ENCODE measurements at places on chromosomes 2 and 18. TPM values are rescaled to one million over a fixed set of nuclear protein-coding genes. Genes with fewer than 3 reads are reported as not detected.
A peak's percentile ranks its signal among the peaks of the same experiment; 100 is the strongest.

GRCh38 chr2:13806539-13806938 lies 826.0 kb upstream of the LRATD1 start:
- no peak for DNase-seq

- DNase-seq, result no peak
These were observed 352.9 kb upstream of the NETO1 start for GRCh38 chr18:73220663-73221062.

DNA sequence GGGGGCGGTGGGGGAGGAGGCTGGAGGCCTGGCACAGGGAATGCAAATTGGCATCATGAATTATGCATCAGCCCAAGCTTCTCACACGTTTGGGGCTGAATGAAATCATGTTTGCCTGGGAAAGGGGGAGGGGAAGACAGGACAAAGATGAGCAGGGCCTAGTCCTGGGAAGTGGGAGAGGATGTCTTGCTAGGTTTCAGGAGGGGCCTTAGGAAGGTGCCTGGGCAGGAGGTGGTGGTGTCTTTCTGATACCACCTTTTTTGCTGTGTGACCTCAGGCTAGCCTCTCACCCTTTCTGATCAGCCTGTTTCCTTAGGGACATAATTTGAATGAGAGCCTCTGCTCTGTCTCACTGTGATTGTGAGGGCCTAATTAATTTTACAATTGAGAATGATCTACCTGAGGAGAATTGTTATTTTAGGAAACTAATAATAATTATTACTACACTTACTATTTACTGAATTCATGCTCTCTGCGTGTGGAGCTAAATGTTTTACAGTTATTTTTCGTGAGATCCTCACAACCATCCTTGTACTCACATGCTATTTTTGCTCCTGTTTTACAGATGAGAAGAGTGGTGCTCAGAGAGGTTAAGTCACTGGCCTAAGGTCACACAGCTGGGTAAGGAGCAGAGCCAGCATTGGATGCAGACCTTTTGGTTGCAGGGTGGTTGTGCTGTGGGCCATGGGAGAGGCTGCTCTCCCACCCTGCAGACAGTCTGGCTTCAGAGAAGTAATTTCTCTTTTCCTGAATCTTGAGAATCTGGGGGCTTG lies 39.6 kb downstream of the INHBB start:
- DNase-seq, result no peak

DNA sequence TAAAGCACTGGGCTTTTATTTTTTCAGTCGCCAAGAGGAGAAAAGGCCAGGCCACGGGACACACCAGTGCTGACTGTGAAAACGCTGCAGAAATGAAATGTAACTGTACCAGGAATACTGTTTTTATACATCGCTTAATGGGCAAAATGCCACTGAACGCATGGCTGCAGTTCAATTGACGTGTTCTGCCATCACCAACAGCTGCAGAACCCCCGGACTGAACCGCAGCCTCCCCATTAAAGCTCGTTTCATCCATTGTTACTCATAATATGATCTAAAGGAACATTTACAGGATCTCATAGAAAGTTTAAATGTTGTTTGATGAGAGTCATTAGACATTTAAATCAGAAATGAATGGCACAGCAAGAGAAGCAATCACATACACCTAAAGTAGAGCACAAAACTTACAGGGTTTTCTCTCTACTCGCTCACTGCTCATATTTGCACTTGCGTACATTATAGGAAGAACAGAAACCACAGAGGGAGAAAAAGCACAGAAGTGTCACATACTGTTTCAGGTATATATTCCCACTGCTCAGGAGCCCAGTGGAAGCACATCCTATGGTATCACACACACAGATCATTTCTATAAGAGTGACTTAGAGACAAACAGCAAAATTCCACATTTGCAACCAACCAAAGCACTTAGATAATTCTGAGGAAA lies 35.3 kb downstream of the TCF4 start:
- DNase-seq, result no peak

GRCh38 chr2:190533968-190534309 lies 583 bp downstream of the NEMP2 start:
- no peak for DNase-seq

GRCh38 chr2:63738019-63738418 lies 103.7 kb upstream of the UGP2 start:
- no peak for DNase-seq

DNA sequence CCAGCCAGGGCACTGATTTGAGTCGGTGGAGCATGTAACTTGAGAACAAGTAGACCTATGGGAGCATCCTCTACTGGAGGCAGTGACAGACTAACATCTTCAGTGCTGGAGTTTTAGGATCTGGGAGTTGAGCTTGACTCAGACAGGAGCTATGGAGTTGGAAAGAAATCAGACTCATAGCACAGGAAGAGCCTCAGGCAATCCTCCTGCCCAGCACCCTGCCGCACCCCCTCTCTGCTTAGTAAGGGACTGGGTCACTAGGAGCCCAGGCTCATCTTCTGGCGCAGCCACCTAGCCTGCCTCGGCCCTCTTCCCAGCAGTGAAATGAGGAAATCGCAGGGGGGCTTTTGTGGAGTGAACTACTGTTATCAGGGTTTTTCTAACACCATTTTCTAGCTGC lies 3.6 kb downstream of the ARID5A start:
- no peak for DNase-seq

DNA sequence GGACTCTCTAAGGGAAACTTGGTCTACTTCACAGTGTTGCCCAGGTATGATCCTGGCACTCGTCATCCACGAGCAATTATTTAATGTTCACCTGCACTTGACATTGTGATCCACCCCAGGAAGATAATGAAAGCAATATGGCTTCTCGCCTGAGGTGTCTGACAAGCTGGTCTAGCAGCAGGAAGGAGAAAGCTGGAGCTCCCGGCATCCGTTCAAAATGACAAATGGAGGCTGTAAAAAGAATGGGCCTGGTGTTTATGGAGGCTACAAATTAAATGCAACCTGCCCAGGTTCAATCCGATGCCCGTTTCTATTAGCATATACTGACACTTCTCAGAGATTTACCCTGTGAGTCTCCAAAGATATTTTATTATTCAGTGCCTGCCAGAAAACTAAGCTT lies 317.6 kb downstream of the CTNNA2 start:
- no peak for DNase-seq

DNA sequence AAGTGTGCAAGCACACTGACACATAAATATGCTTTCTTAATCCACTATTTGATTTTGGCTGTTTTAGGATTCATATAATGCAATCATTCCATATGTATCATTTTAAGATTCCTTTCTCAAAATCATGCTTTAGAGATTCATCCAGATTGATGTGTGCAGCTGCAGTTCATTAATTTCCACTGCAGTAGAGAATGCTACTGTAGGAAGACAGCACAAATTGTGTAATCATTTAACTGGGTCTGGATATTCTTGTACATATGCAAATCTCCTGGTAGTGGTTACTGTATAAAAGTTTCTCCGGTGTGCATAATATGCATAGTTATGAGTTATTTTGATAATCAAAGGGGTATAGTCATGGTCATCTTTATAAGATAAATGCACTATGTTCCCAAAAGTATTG lies 502.5 kb upstream of the ACVR2A start:
- DNase-seq, result no peak

DNA sequence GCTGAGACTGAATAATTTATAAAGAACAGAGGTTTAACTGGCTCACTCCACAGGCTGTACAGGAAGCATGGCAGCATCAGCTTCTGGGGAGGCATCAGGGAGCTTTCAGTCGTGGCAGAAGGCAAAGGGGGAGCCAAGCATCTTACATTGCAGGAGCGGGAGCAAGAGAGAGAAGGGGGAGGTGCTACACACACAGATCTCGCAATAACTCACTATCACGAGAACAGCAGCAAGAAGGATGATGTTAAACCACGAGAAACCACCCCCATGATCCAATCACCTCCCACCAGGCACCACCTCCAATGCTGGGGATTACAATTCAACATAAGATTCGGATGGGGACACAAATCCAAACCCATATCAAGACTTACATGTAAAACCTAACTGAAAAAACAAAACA lies 17.8 kb upstream of the MATN3 start:
- no peak for DNase-seq

DNA sequence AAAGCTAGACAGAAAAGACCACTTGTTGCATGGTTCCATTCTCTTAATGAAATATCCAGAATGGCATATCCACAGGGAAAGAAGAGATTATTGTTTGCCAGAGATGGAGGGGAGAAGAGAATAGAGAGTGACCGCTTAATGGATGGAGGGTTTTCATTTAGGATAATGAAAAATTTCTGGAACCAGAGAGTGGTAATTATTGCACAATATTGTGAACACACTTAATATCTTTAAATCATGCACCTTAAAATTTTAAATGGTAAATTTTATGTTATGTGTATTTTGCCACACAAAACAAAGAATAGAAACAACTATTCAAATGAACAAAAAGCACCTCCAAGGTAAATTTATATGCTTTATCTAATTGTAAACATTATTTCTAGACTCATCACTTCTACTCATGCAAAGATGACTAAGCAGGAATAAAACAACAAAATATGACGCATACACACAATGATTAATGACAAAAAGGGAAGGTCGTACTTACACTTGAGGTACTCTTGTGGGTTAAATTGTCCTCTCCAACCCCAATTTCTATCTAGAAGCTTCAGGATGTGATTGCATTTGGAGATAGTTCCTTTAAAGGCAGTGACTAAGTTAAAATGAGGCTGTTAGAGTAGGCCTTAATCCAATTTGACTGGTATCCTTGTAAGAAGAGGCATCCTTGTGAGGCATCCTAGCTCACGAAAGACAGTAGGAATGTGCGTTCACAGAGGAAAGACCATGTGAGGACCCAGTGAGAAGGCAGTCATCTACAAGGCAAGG lies 18.7 kb upstream of the DHRS9 start:
- no peak for DNase-seq

GRCh38 chr2:111523009-111523408 lies 361.0 kb downstream of the ANAPC1 start:
- DNase-seq, result no peak

DNA sequence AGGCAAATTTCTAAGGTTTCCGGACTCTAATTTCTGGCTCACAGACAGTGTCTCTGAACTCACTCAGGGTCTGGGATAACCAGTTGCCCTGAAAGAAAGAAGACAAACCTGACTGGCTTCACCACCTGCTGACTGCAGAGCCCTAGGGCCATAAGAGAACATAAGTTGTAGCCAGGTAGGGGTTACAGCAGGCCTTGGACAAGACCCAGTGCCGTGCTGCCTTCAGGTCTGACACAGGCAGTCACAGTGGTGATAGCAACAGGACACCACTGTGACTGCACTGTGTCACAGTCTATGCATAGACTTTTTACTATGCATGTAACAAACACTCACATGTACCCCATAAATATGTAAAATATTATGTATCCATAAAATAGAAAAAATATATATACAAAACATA lies 508.5 kb downstream of the PID1 start:
- DNase-seq, result no peak

DNA sequence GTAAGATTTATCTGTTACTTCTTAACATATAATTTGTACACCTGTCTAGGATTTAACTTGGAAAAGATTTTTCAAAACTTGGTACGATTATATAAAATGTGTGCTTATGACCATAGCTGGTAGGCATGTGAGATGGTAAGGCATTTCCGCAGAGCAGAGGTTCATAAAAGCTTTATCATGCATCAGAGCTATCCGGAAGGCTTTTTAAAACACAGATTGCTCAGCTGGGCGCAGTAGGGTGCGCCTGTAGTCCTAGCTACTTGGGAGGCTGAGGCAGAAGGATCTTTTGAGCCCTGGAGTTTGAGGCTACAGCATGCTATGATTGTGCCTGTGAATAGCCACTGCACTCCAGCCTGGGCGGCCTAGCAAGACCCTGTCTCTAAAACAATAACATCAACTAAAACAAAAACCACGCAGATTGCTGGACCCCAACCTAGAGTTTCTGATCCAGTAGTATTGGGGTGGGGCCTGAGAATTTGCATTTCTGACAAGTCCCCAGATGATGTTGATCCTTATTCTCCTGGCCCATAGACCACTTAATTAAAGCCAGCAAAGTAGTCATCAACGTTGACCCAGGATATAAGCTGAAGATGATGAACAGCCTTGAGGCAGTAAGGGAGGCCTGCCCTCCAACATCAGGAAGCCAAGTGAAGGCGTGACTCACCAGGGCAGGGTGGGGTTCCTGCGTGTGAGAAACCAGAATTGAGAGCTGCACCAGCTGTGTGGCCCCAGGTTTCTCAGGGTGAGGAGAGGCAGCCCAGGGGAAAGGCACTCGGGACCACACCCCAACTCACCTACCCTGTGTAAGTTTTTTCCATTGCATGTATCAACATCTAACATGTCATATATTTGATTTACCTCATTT lies 21.6 kb upstream of the SLC20A1 start:
- DNase-seq, result peak; percentile 30

DNA sequence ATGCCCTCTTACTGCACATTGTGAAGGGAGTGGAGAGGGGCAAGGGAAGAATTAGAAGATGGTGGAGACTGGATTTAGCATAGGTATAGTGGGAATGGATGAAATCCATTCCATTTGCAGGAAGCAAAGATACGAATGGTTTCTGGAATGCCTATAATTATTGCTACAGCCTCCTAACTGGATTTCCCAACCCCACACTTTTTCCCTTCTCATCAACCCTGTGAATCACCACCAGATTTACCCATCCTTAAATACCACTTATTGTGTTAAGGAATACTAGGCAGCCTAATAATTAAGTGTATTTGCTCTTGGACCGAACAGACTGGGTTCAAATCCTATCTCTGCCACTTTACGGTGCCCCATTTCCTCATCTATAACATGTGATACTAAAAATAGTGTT lies 39.3 kb upstream of the CREB1 start:
- DNase-seq, result no peak

GRCh38 chr18:76121011-76121410 lies 374.0 kb downstream of the ZNF516 start:
- DNase-seq, result no peak

DNA sequence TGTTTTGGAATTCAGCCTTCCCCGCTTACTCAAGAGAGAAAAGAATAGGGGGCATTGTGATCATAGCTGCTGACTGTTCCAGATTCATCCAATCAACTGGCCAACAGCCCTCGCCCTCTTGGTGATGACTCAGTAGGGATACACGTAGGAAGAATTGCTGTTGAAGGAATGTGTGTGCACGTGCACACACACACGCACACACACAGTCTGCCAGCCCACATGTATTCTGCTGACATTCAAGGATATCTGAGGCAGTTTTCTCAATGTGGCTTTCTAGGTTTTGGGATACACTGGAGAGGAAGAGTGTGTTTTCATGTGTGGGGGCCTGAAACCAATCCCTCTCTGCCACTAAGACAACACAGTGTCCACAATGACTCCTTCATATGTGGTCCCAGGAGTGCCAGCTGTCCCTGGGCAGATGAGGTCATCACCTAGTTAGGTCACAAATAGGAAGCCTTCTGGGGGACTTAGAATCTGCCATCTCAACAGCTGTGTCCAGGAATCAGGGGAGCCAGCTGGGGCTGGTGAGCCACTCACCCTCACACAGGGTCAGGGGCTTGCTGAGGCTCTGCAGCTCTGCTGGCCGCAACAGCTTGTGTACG lies 352.6 kb downstream of the SS18 start:
- DNase-seq, result no peak

The CFAP221 gene
- total RNA-seq, result 0.45 TPM

The XDH gene
- 0.23 TPM for total RNA-seq

The MBD2 gene
- 52.2 TPM for total RNA-seq

The DYNAP gene
- total RNA-seq, result not detected

The UGT1A3 gene
- total RNA-seq, result not detected

The TEX44 gene
- not detected for total RNA-seq

The NEU2 gene
- not detected for total RNA-seq
